ENCODE measurements at places on chromosomes 4 and X.

DNA sequence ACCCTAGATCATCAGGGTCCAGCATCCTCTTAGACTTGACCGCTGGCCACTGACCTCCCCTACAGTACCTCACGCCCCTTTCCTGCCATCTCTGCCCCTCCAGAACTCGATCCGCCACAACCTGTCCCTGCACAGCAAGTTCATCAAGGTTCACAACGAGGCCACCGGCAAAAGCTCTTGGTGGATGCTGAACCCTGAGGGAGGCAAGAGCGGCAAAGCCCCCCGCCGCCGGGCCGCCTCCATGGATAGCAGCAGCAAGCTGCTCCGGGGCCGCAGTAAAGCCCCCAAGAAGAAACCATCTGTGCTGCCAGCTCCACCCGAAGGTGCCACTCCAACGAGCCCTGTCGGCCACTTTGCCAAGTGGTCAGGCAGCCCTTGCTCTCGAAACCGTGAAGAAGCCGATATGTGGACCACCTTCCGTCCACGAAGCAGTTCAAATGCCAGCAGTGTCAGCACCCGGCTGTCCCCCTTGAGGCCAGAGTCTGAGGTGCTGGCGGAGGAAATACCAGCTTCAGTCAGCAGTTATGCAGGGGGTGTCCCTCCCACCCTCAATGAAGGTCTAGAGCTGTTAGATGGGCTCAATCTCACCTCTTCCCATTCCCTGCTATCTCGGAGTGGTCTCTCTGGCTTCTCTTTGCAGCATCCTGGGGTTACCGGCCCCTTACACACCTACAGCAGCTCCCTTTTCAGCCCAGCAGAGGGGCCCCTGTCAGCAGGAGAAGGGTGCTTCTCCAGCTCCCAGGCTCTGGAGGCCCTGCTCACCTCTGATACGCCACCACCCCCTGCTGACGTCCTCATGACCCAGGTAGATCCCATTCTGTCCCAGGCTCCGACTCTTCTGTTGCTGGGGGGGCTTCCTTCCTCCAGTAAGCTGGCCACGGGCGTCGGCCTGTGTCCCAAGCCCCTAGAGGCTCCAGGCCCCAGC is 5.2 kb downstream of the FOXO4 start:
- no peak for DNase-seq

DNA sequence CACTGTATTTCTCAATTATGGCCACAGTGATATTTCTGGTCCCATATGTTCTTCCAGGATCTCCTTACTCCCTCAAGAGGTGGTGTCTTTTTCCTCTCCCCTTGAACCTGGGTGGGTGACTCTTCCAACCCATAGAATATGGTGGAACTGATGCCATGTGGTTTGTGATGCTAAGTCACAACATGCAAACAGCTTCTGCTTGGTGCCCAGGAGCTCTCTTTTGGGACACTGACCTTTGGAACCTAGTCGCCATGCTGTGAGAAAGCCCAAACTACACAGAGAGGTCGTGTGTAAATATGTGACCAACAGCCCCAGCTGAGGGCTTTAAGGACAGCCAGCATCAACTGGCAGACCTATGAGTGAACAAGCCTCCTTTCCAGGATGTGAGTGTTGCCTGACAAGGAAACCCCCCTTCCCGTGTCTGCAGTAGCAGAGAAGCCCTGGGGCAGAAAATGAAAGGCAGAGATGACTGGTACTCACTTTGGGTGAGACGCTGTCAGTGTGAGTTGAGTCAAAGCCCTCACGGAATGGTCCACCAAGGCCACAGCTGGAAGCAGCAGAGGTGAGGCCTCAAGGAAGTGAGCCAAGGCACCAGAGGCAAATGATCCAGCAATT is 223.4 kb downstream of the BCOR start:
- no peak for DNase-seq

GRCh38 chr4:65865489-65865888 is 195.2 kb upstream of the EPHA5 start:
- DNase-seq = no peak

DNA sequence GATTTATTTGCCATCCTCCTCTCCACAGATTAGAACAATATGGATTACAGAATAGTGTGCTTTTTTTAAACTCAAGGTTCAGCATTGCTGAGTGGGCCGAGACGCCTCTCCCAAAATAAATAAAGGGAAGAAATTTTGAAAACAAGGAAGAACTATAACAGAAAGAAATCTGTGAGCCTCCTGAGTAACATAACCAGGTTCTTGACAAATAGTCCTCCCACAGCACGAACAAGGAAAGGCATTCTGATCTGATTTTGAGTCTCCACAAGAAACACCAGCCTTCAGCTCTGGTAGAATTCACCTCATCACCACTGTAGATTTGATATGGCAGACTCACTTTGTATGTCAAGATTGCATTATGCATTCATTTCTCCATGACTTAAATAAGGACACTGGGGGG is 173.6 kb downstream of the HHIP start:
- DNase-seq = no peak

DNA sequence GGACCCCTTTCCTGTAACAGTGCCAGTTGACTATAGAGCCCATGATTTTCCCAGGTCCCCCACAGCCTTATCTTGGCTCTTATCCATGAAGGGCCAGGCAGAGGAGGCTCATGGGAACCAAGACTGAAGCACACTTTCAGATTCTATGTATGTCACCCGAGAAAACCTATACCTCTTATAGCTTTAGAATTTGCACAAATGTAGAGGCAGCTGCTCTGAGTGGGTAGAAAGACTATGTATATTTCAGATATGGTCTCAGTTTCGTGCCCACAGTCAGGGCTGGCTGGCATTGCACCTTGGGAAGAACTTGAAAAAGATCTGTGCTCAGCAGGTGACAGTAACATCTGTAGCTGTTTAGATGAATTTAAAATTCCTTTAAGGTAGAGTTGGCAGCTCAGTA is 8.3 kb upstream of the LNX1 start:
- no peak for DNase-seq

- no peak for DNase-seq
Observed at GRCh38 chr4:1839282-1839681, 16.7 kb downstream of the LETM1 start.

- no peak for DNase-seq
Observed at GRCh38 chr4:16043642-16044498, 40.0 kb downstream of the PROM1 start.

DNA sequence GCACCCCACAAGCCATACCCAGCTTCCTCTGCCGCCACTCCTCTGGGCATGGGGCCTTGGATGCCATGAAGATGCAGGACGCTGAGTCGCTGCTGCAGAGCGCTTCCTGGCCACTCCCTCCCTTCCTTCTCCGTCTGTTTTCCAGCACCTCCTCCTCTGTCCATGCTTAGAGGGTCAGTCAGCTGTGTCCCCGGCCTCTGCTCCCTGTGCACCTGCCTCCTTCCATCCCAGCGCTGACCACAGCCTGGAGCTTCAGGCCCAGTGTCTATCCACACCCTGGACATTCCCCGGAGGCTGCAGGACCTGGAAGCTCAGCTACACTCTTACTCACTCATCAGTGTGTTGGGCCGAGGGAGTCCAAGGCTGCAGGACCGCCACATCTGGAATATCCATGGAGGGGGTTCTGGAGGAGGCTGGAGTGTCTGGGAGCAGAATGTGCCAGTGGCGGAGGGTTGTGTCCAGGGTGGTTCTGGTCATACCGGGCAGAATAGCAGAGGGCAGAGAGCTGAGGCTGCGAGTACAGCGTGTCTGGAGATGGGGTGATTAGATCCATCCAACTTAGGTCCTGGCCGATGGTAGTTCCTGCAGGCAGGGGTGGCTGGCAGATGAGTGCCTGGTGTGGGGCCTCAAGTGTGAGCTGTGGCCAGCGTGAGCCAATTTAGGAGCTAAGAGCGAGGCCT is 58.6 kb upstream of the ADRA2C start:
- no peak for DNase-seq

DNA sequence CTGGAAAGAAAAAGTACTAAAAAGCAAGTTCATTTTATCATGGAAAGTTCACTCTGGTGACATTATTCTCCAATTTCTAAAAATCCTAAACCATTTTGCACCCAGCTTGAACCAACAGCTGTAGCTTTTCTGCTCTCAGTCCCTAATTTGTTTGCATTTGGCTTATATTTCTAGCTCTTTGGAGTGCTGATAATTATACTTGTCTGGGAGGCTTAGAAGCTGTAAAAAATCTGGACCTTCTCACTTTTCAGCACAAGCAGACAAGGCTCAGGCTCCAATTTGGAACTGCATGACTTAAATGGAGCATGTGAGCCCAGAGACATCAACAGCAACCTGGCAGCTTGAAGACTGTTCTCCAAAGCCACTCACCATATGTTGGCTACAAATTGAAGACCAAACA is 170.9 kb upstream of the PCDH18 start:
- DNase-seq = no peak

- DNase-seq = no peak
Observed at GRCh38 chr4:74659576-74660411, 134.5 kb downstream of the BTC start.

DNA sequence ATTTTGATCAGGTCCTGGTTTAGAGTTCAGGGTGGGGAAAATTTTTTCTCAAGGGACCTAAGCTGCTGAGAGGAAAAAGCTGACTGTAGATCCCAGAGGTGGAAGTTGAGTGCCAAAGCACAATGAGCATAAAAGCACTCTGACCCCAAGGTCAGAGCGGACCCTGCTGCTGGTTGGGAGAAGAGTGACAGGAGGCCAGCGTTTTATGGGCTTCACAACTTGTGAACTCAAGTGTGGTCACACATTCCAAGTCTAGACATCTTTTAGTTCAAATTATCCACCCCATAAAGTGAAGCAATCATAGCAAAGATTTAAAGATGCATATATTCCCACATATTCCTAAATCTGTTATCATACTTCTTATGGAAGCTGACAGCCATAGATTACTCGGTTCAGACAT is 220.3 kb downstream of the CHIC2 start:
- no peak for DNase-seq

GRCh38 chrX:104668550-104668949 is 102.6 kb downstream of the IL1RAPL2 start:
- DNase-seq = no peak

DNA sequence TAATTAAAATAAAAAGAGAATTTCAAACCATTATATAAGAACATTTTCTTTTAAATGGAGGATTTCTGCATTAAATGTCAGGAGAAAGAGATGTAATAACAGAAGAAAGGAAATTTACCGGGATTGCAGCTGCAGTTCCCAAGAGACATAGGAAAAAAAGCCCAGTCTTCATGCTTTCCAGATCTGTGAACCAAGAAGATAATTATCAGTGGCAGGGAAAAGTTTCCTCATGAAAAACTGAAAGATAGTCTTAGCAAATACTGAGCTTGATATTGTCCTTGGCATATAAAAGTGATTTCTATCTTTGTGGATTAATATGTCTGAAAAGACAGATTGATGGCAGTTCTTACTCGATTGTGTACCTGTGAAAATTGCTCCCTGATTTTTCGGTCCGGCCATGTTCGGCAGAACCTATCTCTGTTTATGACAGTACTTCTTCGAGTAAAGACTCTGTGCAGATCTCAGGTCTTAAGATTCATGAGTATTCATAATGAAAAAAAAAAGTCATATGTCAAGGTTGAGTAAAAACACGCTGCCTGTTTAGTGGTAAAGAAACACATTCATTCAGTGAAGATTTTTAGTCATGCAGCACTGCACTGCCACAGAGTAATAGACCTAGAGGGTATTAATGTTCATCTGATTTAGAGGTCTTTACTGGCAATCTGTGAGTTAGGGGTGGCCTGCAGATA is 29.6 kb downstream of the SPARCL1 start:
- DNase-seq = no peak

GRCh38 chr4:138555584-138555983 is 313.4 kb upstream of the SLC7A11 start:
- DNase-seq = no peak

DNA sequence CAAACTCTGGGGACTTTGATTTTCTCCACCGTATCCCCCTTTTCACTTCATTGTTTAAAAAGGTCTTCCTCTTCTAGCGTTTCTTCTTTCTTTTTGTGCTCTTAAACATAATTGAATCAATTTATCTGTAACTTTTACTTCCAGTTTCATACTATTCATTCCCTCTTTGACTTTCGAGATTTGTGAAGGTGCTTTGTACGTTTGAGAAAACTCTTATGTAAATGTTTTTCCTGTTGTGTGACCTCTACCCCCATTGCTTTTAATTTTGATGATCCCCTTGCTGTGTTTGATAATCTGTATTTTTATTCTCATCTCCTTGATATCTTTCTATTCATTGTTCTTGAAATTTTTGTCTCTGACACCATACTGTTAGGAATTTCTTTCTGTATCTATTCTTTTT is 4.8 kb downstream of the USP38 start:
- DNase-seq = no peak

DNA sequence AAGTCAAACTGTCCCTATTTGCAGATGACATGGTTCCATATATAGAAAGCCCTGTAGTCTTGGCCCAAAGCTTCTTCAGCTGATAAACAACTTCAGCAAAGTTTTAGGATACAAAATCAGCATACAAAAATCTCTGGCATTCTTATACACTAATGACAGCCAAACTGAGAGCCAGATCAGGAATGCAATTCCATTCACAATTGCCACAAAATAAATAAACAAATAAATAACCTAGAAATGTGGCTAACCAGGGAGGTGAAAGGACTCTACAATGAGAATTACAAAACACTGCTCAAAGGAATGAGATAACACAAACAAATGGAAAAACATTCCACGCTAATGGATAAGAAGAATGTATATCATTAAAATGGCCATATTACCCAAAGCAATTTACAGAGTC is 52.9 kb upstream of the CXCL8 start:
- no peak for DNase-seq

DNA sequence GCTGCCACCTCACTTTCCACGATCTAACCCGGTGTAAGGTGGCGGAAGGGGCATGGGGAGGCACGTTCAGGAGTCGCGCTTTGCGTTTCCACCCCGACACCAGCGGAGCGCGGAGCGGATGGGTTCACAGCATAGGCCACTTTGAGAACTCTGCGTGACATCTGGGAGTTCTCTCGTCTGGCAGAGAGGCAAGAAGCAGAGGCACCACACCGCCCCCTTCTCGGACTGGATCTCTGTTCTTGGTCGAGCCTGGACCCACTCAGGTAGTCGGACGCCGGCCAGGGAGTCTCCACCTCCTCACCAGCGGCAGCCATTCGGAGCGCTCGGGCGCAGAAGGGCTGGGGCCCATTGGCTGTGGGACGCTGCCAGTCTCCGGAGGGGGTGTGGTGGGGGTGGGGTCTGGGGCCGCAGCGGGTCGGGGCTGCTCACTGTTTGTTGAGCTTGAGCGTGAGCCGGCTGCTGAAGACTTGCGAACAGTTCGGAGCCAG is at the start of gene DACH2:
Gene DACH2, plus strand, starts transcription at position 428 of the 488 bp plus-strand sequence.
- DNase-seq = peak; percentile 2

- DNase-seq = no peak
Observed at GRCh38 chr4:185833055-185833598, 21.1 kb upstream of the SORBS2 start.

DNA sequence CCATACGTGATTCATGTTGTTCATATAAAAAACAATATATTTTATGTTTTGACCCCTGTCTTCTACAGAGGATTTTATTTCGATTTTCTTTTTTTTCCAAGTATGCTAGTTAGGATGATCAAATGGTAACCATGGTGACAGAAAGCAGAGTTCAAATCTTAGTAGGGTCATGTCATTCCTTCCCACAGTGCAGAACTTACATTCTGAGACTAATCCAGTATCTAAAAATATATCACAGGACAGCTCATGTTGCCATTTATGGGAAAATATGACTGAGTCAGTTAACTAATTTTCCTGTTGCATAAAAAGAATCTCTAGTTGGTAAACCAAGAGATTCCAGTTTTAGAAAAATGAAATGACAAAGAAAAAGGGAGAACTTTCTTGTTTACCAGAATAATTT is 209.5 kb downstream of the PARM1 start:
- no peak for DNase-seq

- no peak for DNase-seq
Observed at GRCh38 chr4:154416190-154416547, 75.4 kb downstream of the DCHS2 start.

All from NCI-H2107 (cell line).